ENCODE measurements at places on chromosomes 6 and 20.

DNA sequence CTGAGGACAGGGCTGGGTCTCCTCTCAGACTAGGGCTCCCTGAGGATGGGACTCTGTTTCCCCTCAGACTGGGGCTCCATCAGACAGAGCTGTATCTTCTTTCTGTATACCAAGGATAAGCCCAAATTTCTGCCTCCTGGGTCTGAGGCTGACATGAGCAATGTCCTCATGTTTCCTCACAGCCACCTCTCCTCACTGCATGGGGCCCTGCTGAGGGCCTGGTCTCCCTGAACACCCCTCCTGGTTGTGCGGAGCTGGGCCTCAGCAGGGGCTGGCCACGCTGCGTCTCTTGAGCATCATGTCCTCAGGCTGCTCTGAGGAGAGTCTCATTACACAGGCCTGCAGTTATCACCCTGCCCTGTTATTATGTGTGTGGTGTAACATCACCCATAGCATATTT lies 144.6 kb downstream of the LRFN2 start:
- DNase-seq, result no peak

DNA sequence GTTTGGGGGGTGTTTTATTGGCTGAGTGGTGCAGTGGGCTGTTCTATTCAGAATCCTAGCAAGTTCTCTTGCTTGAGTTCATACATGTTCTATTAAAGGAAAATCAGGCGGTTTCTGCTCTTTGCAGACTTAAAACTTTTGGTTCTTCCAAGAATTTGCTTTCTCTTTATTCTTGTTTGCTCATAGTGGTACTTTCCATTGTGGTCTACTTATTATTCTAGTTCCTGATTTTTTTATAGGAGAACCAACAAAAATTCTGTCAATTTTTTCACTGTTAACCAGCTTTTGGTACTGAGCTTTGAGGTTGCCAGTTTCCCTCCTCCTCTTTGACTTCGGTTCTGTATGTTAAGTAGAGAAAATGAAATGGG lies 6.7 kb downstream of the AFDN start:
- no peak for DNase-seq

GRCh38 chr6:63750400-63750799 lies 114.8 kb downstream of the PHF3 start:
- DNase-seq, result no peak

- DNase-seq, result no peak
Observed at GRCh38 chr6:43734294-43734665, 35.7 kb upstream of the VEGFA start.

DNA sequence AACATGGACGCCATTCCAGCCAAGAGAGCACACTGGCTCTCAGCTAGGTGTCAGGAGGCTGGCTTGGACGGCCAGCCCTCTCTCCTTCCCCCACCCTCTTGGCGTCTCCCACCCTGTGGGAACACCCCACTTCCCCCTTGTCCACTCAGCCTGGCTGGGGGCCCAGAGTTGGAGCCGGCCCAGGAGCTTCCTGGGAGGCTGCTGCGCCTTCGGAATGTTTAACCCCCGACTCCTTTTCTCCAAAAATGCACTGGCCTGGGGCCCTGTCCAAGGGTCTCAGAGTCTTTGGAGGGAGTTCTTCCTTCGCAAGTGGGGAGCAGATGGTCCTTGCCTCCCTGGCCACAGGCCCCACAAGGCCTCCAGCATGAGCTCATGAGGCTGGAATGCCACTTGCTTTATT lies 4.1 kb downstream of the ADAM33 start:
- no peak for DNase-seq

DNA sequence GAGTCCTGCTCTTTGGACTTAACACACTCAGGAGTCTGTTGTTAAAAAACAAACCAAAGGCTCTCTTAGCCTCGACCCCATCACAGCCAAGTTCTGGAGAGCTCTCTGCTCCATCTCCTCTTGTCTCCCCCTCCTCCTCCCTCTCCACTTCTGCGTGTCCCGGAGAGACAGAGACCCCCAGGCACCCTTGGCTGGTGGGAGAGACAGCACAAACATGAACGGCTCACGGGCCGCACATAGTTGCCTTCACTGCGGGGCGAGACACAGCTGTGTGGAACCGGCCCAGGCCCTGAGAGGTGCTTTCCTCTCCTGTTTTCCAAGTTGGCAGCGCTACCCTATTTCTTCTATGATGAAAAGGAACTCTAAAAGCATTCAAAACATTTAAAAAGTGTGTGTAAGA lies 23.3 kb upstream of the MYT1 start:
- DNase-seq, result no peak

DNA sequence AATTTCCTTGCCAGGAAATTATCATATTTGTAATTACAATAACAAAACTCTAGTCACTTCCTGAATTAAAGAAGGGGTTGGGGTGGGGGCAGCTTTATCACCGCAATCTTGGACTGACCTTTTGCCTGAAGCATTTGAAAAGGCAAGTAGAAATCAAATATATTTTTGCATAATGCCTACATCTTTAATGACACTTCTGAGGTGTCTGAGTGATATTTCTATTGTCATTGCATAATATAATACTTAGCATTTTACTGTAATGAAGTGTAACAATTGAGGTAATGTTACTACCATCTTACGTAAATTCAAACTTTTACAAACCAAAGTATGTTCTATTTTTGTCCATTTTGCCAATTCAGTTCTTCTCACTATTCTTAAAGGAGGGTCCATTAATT lies 65.2 kb downstream of the SYNE1 start:
- no peak for DNase-seq

DNA sequence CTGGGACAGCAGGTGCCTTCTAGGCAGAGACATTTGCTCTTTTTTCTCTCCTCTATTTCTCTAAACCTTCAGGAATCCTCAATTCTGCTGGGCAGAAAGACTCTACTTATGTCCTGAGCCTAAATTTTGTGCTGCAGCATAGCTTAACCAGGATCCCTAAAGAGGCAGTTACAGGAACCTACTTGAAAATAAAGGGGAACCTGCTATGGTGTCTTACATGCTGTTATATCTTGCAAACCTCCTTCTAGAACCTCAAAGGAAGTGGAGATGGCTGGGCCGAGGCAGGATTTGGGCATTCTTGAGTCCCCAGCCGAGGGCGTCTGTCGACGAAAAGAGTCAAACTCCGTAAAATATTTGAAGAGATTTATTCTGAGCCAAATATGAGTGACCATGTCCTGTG lies 17.1 kb upstream of the GMNN start:
- DNase-seq, result no peak
